GM12864 (cell line): ENCODE measurements at places on chromosomes 11 and 22.

DNA sequence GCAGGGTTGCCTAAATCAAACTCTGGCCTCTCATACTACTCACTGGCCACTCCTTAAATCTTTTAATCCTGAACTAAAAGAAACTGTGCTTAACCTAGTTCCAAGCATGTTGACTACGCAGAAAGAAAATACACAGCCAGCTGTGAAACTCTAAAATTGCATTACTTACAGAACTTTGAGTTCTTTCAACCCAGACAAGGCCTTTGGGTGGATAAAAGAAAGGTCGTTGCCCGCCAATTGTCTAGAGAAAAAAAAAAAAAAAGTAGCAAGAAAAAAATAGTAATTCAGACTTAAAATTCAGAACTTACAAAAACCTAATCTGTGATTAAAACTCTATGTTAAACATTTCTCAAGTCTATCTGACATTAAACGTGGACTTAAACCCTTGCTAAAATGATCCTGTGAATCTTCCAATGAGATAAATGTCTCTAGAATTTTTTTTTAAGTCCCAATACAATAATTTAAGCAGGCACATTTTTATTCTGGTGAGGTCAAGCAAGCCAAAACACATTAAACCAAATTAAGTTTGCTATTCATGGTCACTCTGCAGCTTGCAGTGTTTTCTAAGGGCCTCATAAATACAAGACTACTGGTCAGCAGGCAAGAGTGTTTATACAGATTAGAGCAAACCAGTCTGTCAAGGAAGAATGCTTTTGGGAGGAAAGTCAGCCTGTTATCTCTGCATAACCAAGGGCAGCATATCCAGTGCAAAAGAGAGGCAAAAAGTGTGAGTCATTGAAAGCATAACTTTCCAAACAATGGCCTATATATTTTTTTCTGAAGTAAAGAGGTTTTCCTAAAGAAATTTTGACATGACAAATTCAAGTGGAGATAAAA lies 29.5 kb upstream of the CCDC34 start:
- DNase-seq: no peak

DNA sequence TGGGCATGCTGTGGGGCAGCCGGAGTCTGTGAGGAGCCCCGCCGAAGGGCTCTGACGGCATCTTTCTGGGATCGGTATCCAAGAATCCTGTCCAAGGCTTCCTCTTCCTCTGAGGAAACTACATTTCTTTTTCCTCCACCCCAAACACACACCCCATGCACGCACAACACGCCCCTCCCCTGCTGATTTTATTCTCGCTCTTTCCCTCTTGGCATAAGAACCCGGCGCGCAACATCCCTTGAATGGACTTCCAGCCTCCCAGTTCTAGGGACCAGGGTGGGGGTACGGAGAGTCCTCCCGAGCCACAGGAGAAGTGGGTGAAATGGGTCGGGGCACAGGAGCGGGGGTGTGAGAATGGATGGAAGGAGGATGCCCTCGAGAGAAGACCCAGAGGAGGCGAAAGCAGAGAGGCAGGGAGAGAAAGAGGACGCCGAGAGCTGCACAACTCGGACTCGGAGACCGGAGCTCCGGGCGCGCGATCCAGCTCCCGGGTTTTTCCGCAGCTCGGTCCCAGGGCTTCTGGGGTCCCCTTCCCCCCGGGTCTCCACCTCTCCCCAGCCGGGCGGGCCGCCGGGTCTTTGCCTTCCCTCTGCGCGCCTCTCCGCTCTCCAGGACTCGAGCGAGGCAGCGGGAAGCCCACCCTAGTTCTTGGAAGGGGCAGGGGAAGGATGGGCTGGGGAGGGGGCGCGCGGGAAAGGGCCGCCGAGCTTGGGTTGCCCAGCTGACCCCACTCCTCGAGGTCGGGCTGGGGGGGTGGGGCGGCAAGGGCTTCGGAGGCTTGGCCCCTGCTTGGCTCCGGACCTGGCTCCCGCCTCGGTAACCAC lies 1.5 kb upstream of the LARGE1 start:
- DNase-seq: no peak

DNA sequence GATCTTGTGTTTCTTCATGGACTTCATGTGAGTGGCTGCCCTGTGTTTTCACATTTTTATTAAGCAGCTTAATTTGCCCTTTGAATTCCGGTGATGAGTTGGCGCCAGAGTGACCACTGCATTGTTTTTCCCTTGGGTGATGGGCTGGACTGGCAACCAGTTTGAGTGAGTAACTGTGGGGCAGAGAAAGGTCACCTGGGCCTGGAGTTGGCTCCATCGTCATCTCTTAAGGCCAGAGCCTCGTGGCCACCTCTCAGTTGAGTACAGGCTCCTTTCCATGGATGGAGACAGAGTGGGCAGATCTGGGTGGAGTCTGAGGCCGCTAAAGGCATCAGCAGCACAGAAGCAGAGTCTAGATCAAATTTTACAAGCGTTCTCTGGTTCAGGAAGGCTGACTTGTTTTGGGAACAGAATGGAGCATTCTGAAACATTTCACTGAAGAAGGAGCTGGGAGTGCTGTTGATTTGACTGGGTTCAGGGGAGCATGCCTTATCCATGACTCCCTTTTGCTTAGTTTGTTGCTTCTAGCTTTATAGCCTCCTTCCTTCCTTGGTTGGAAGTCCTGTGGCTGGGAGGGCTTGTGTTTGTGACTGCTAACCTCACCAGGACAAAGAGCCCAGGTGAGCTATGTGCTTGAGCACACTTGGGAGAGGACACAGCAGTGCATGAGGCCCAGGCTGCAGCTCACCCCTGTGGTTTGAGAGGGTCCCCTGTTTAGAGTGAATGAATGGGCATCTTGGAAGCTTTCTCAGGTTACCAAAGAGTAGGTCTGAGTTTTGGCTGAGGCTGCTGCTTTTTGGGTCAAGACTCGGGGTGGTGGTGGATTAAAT lies 7.8 kb downstream of the BCR start:
- DNase-seq: no peak

GRCh38 chr11:45676522-45677095 lies 11.2 kb upstream of the CHST1 start:
- peak; percentile 8 for DNase-seq

DNA sequence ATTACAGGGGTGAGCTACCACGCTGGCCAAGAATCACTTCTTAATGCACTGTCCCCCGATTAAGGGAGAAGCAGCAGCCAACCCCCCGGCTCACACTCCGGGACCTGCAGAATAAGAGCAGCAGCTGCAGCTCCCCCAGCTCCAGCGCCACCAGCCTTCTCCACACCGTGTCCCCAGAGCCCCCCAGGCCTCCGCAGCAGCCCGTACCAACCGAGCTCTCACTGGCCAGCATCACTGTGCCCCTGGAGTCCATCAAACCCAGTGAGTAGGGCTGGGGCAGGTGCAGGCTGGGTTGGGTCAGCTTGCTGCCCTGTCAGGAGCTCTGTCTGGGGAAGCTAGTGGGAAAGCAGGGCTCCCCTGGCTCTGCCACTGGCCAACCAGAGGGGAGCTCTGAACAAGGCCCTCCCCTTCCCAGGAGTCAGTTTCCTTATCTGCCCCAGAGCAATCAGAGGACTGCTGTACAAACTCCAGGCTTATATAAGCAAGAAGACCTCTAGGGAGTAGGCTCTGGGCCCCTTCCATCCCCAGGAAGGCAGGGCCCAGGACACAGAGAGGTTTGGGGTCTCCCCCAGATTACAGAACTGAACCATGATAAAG lies 8.5 kb upstream of the SH3BP1 start:
- no peak for DNase-seq

DNA sequence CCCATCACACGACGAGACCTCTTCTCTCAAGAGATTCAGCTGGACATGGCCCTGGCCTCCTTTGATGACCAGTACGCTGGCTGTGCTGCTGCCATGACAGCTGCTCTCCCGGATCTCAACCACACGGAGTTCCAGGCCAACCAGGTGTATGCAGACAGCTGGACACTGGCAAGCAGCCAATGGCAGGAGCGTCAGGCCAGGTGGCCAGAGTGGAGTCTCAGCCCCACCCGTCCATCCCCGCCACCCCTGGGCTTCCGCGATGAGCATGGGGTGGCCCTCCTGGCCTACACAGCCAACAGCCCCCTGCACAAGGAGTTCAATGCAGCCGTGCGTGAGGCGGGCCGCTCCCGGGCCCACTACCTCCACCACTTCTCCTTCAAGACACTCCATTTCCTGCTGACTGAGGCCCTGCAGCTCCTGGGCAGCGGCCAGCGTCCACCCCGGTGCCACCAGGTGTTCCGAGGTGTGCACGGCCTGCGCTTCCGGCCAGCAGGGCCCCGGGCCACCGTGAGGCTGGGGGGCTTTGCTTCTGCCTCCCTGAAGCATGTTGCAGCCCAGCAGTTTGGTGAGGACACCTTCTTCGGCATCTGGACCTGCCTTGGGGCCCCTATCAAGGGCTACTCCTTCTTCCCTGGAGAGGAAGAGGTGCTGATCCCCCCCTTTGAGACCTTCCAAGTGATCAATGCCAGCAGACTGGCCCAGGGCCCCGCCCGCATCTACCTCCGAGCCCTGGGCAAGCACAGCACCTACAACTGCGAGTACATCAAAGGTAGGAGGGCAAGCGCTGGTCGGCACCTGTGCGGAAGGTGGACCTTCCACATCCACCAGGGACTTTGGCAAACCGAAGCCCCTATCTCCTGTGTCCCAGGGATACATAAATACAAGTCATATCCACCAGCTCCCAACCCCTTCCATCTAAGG lies 11.3 kb downstream of the CHRNA10 start:
- DNase-seq: no peak

DNA sequence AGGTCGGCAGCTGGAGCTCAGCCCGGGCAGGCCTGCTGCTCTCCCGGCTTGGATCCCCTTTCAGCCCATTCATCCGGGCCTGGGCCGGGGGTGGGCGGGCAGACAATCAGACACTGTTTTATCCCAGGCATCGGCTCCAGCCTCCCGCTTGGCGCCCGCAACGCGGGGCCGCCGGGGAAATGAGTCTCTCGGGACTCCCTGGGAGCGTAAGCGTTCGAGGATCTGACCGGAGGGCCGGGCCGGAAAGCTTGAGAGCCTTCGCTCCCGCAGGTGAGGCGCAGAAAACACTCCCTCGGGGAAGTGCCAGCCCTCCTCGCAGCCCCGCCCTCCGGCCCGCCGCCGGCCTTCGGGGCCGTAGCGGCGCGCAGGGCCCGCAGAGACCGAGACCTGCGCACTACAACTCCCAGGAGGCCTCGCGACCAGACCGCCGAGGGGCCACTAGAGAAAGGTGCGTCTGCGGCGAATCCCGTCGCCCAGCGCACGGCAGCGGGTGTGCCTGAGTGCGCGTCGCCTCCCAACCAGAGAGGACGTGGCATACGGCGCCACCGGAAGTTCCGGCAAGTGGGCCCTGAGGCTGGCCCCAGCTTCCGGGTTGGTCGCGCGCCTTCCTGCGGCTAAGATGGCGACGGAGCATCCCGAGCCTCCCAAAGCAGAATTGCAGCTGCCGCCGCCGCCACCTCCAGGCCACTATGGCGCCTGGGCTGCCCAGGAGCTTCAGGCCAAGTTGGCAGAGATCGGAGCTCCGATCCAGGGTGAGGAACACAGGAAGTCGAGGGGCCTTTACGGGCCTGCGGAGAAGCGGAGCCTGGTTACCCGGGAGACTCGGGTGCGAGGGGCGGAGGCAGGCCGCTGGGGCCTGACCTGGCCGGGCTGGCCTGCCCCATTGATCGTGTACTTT lies at the start of gene SF3B2:
Gene SF3B2 (plus strand): TSS at position 599 of the 898 bp plus-strand sequence. CDS start 21 bp downstream, at position 620.
- DNase-seq: peak; percentile 96

- DNase-seq: no peak
These were observed 27.2 kb upstream of the MYO18B start for GRCh38 chr22:25714739-25715138.
